Left renal cortex interstitium (tissue), 4 donors: ENCODE measurements at places on chromosomes 7 and 10. TPM values are rescaled to one million over a fixed set of nuclear protein-coding genes. Genes with fewer than 3 reads are reported as not detected.

DNA sequence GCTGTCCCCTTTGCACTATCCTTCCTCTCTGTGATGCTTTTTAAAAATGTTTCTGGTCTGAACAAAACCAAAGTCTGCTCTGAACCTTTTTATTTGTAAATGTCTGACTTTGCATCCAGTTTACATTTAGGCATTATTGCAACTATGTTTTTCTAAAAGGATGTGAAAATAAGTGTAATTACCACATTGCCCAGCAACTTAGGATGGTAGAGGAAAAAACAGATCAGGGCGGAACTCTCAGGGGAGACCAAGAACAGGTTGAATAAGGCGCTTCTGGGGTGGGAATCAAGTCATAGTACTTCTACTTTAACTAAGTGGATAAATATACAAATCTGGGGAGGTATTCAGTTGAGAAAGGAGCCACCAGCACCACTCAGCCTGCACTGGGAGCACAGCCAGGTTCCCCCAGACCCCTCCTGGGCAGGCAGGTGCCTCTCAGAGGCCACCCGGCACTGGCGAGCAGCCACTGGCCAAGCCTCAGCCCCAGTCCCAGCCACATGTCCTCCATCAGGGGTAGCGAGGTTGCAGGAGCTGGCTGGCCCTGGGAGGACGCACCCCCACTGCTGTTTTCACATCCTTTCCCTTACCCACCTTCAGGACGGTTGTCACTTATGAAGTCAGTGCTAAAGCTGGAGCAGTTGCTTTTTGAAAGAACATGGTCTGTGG is 11.4 kb upstream of the CSGALNACT2 start:
- DNase-seq, result no peak

The ODAD2 gene
- polyA plus RNA-seq, result 0.96 TPM

DNA sequence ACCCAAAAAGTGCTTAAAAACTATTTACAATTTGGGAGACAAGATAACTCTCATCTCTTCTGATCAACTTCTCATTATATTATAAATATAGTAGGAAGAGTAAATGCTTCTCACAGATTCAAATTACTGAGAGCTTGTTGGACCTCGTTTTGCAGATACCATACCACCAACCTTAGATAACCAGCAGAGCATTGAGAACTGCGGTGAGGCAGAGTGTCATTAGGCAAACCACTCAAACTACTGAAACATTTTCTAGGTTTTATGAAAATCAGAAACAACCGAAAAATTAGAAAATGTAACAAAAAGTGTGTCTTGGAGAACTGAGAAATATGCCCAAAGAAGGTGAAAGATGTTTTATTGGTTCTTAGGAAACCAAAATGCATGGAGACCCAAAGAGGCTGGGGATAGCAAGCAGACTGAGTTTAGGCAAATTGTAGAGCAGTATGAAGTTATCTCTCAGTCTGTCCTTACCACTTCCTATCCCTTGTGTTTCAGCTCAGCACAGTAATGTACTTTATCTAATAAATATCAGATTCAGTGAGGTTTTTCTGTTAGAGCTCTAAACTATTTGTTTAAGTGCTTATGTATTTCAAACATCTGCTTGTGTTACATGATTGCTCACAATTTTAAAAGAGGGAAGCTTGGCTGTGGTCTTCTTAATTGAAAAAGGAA is 77.9 kb downstream of the HECTD2 start:
- DNase-seq, result no peak

The UPF2 gene
- 37.6 TPM for polyA plus RNA-seq

The CRHR2 gene
- 0.06 TPM for polyA plus RNA-seq
